ENCODE measurements at places on chromosomes 4 and X.

GRCh38 chr4:169854090-169854489 is 96.3 kb upstream of the HPF1 start:
- DNase-seq, result no peak

GRCh38 chrX:107505223-107505622 is 55.8 kb downstream of the FRMPD3 start:
- DNase-seq, result no peak

- DNase-seq, result no peak
These were observed 687.3 kb upstream of the ACTRT1 start for GRCh38 chrX:128739539-128739938.

DNA sequence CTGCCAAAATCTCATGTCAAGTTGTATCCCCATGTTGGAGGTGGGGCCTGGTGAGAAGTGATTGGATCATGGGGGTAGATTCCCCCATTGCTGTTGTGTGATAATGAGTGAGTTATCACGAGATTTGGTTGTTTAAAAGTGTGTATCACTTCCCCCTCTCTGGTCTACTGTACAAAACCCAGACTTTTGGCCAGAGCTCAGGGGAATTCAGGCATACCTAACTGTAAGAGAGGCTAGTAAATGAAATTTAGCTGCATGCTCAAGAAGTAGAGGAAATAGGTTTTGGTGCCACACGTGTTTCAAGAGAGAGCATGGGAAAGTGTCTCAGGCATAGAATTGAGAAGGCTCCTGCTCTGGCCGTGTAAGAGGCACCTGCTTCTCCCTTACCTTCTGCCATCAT is 190.5 kb upstream of the GALNTL6 start:
- DNase-seq, result no peak

- no peak for DNase-seq
These were observed 15.1 kb upstream of the INTS6L start for GRCh38 chrX:135505351-135505750.

- DNase-seq, result no peak
These were observed 246.4 kb upstream of the TRAM1L1 start for GRCh38 chr4:117331817-117332216.

All from activated CD8-positive, alpha-beta T cell treated with anti-CD3 and anti-CD28 coated beads for 36 hours (primary cell).